Spinal cord (tissue), 10 donors: ENCODE measurements at places on chromosomes 5 and 9. TPM values are rescaled to one million over a fixed set of nuclear protein-coding genes. Genes with fewer than 3 reads are reported as not detected.

CORO2A gene
- total RNA-seq, result 1.7 TPM

APBA1 gene
- total RNA-seq, result 76.4 TPM

PCA3 gene
- total RNA-seq, result 0.50 TPM

KCTD16 gene
- 30.8 TPM for total RNA-seq

ADGRV1 gene
- total RNA-seq, result 114 TPM

SAPCD2 gene
- total RNA-seq, result 12.6 TPM

ADAMTSL1 gene
- total RNA-seq, result 35.3 TPM

OLFM1 gene
- total RNA-seq, result 52.5 TPM

PALM2AKAP2 gene
- total RNA-seq, result 10.6 TPM

CTSV gene
- 3.5 TPM for total RNA-seq

CARD6 gene
- 6.8 TPM for total RNA-seq

SLC6A7 gene
- 11.3 TPM for total RNA-seq

GPSM1 gene
- total RNA-seq, result 29.2 TPM

F2RL2 gene
- 0.66 TPM for total RNA-seq

ENTPD8 gene
- not detected for total RNA-seq

GFI1B gene
- total RNA-seq, result 1.1 TPM

PKN3 gene
- 5.5 TPM for total RNA-seq

GRXCR2 gene
- total RNA-seq, result not detected

ARHGAP26 gene
- 39.7 TPM for total RNA-seq

RPL12 gene
- 1,810 TPM for total RNA-seq

TNC gene
- 85.7 TPM for total RNA-seq

PLEKHG4B gene
- total RNA-seq, result 11.6 TPM

FBN2 gene
- total RNA-seq, result 134 TPM

SLCO6A1 gene
- not detected for total RNA-seq

SQSTM1 gene
- total RNA-seq, result 155 TPM

HACD4 gene
- total RNA-seq, result 4.1 TPM

TMEFF1 gene
- 13.1 TPM for total RNA-seq

PCDHA9 gene
- total RNA-seq, result 4.1 TPM
